ENCODE measurements at places on chromosomes 6 and 20.

GRCh38 chr6:44156494-44157151 is 2.0 kb upstream of the CAPN11 start:
- no peak for DNase-seq
- H3K4me3 ChIP-seq: no peak overlapping the region
- H3K4me1 ChIP-seq: no peaks in the 10 kb centered on the region
- H3K27ac ChIP-seq: no peak overlapping the region

- H3K27ac ChIP-seq: no peak overlapping the region
- no peak overlapping the region for H3K4me3 ChIP-seq
- no peaks in the 10 kb centered on the region for H3K27me3 ChIP-seq
These were observed 92.0 kb upstream of the TMEM181 start for GRCh38 chr6:158467923-158468322.

- DNase-seq: no peak
- peaks cover 10% of the 10 kb centered on the region for H3K36me3 ChIP-seq
- H3K4me1 ChIP-seq: no peaks in the 10 kb centered on the region
- H3K27me3 ChIP-seq: no peaks in the 10 kb centered on the region
- H3K27ac ChIP-seq: no peak overlapping the region
- H3K4me3 ChIP-seq: no peak overlapping the region
These were observed 39.3 kb downstream of the HUS1B start for GRCh38 chr6:617456-618100.

DNA sequence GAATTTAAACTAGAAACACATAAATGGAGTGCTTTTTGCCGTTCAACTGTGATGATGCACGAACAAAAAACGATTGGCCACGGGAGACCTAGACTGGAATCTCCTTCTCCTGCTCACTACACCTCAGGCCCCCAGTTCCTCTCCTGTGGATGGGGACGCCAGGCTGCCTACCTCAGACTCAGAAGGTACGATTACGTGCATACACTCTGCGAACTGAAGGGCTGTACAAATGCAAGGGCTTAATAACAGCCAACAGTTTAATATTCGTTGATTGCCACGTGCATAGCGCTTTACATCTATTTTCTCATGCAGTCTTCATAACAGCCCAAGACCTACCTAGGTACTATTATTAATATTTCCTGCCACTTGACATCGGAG is 495 bp upstream of the ARMC2 start:
- DNase-seq: no peak
- no peaks in the 10 kb centered on the region for H3K4me1 ChIP-seq
- peak overlapping the region; percentile 59 for H3K27ac ChIP-seq
- no peaks in the 10 kb centered on the region for H3K27me3 ChIP-seq
- no peaks in the 10 kb centered on the region for H3K36me3 ChIP-seq

DNA sequence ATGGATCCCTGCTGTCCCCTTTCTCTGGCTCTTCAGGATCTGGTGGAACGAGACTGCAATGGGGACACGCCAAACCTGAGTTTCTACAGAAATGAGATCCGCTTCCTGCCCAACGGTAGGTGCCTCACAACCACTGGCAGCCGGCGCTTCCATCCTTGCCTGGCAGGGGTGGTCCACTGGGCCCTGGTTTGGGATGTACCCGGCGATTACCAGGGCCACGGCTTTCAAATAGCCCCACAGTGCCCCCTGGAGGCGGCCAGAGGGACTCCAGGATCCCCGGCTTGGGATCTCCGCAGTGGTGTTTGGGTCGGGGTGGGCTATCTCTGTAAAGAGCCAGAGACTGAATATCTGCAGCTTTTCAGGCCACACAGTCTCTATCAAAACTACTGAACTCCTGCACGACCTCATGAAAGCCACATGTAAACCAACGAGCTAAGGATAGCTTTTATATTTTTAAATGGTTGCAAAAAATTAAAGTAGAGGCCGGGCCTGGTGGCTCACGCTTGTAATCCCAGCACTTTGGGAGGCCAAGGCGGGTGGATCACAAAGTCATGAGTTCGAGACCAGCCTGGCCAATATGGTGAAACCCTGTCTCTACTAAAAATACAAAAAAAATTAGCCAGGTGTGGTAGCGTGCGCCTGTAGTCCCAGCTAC is 3.7 kb downstream of the OGFR start:
- DNase-seq: no peak
- no peaks in the 10 kb centered on the region for H3K27me3 ChIP-seq
- H3K4me1 ChIP-seq: peaks cover 32% of the 10 kb centered on the region
- no peak overlapping the region for H3K4me3 ChIP-seq
- H3K36me3 ChIP-seq: peaks cover 46% of the 10 kb centered on the region

DNA sequence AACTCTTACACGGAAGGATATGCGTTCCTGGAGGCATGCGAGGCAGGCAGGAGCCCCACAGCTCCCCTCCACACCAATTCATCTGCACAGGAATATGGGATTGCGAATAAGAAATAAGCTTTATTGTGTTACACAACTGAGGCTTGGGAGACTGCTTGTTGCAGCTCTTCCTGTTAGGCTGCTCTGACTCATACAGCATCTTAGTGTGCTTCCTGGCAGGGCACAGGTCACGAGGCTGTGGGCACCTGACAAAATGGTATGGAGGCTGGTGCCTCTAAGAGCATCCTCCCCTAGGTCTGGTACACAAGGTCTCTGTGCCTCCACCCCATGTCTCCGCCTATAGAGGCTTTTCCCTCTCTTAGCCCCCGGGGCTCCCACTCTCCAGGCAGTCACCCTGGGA is 6.8 kb downstream of the SLC22A3 start:
- DNase-seq: no peak
- no peaks in the 10 kb centered on the region for H3K36me3 ChIP-seq
- peak overlapping the region; percentile 33 for H3K4me3 ChIP-seq

GRCh38 chr6:2745246-2745645 is 5.5 kb downstream of the MYLK4 start:
- H3K27me3 ChIP-seq: no peaks in the 10 kb centered on the region
- H3K27ac ChIP-seq: no peak overlapping the region
- H3K36me3 ChIP-seq: no peaks in the 10 kb centered on the region
- no peak for DNase-seq
- peaks cover 58% of the 10 kb centered on the region for H3K4me1 ChIP-seq
- H3K4me3 ChIP-seq: no peak overlapping the region

GRCh38 chr6:80249897-80250296 is 143.4 kb downstream of the BCKDHB start:
- H3K4me1 ChIP-seq: no peaks in the 10 kb centered on the region
- H3K27me3 ChIP-seq: no peaks in the 10 kb centered on the region
- DNase-seq: no peak

DNA sequence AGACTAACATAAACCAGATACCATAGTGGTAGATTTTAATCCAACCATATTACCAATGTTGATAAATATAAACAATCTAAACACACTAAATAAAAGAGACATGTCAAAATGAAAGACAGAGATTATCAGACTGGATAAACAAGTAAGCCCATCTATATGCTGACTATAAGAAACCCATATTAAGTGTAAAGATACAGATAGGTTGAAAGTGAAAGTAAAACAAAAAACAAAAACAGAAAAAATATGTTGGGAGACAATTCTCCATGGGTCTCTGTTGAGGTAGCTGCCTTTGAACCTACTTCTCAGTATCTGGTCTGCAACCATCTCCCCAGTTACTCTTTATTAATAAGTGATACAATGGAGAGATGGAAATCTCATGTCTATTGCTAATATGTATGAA is 21.2 kb downstream of the REV3L start:
- H3K27ac ChIP-seq: no peak overlapping the region
- H3K4me1 ChIP-seq: peaks cover 9% of the 10 kb centered on the region
- DNase-seq: no peak
- H3K36me3 ChIP-seq: no peaks in the 10 kb centered on the region
- peak overlapping the region; percentile 23 for H3K4me3 ChIP-seq

DNA sequence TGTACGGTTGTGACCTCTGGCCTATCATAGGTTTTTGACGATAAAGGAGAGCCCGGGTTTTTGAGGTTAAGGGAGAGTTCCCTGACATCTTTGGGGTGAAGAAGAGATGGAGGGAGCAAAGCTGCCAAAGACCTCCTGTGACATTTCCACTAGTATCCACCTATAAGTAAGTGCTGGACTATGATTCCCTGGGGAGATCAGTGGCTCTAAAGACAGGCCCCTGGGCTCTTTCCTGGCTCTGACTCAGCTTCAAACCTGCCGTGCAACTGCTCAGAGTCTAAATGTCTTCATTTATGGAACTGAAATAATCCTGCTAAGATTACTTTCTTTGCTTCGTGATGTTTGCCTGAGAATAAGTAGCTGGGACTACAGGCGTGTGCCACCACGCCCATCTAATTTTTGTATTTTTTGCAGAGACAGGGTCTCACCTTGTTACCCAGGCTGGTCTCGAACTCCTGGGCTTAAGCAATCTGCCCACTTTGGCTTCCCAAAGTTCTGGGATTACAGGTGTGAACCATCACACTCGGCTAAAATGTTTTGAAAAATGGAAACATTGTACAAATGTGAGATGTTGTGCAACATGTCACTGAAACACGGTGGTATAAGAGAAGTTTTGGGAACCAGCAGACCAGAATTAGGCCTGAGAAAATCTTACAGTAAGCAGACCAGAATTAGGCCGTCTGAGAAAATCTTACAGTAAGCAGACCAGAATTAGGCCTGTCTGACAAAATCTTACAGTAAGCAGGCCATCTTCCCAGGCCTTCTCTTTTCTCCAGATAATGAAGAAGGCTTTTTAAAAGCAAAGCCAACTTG is 1.1 kb upstream of the PAQR8 start:
- H3K4me3 ChIP-seq: peak overlapping the region; percentile 90
- no peak for DNase-seq
- peaks cover 2% of the 10 kb centered on the region for H3K4me1 ChIP-seq
- no peaks in the 10 kb centered on the region for H3K27me3 ChIP-seq
- no peaks in the 10 kb centered on the region for H3K36me3 ChIP-seq

- no peaks in the 10 kb centered on the region for H3K4me1 ChIP-seq
- DNase-seq: no peak
- H3K27ac ChIP-seq: no peak overlapping the region
- H3K4me3 ChIP-seq: no peak overlapping the region
- no peaks in the 10 kb centered on the region for H3K36me3 ChIP-seq
- no peaks in the 10 kb centered on the region for H3K27me3 ChIP-seq
These were observed 246.7 kb downstream of the SOD2 start for GRCh38 chr6:159446340-159446739.
